ENCODE measurements at places on chromosomes 3 and 15.

DNA sequence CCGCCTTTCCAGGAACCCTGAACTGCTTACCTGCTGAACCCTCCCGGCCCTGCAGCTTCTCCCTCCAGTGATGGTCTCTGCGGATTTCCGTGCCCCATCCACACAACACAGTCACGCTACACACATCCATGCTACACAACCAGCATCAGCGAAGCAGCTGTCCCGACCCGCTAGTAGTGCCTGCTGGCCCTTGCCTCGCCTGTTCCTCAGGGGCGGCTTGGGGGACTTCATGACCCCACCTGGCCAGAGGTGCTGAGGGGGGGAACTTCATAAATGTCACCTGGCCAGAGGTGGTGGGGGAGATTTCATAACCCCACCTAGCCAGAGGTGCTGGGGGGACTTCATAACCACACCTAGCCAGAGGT lies 530 bp upstream of the TUBGCP5 start:
- no peak for DNase-seq

GRCh38 chr3:125394406-125394805 lies 19.3 kb upstream of the ZNF148 start:
- no peak for DNase-seq

DNA sequence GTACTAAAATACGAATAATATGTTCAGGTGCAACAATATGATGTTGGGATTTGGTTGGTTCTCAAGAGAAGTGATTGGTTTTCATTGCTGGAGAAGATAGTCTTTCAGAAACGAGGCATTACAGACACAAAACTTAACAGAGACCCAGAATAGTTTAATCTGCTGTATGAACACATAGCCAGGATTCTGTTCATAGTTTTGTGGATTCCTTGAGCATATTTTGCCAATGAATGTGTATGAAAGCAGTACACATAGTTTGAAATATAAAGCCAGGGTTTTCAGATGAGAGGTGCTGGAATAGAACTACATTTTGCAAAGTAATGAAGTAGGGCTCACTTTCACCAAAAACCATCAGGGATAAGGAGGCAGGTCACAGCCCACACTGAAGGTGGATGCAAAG lies 5.7 kb upstream of the MCTP2 start:
- DNase-seq = no peak

GRCh38 chr3:16432714-16433113 lies 80.8 kb downstream of the RFTN1 start:
- DNase-seq = no peak

- no peak for DNase-seq
Observed at GRCh38 chr15:90266485-90266884, 1.0 kb downstream of the NGRN start.

DNA sequence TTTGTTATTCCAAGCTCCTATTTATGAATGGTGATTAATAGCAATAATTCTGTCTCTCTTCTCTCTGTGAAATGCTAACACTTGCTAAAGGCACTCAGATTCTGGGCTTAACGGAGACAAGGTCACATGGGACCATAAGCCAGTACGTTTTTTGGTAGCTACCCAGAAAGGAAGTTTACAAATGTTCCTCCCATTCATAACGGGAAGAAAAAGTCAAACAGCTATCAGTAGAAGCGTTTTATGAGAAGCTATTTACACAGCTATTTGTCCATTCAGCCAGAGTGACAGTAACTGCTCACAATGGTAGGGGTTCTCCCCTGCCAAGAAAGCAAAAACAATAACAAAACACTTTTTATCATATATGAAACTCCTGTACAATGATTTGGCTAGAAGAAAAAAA lies 51.5 kb downstream of the ZMAT3 start:
- no peak for DNase-seq

Measured in HS-5 (cell line).